ENCODE measurements at places on chromosomes 3 and 15.
A peak's percentile ranks its signal among the peaks of the same experiment; 100 is the strongest.

DNA sequence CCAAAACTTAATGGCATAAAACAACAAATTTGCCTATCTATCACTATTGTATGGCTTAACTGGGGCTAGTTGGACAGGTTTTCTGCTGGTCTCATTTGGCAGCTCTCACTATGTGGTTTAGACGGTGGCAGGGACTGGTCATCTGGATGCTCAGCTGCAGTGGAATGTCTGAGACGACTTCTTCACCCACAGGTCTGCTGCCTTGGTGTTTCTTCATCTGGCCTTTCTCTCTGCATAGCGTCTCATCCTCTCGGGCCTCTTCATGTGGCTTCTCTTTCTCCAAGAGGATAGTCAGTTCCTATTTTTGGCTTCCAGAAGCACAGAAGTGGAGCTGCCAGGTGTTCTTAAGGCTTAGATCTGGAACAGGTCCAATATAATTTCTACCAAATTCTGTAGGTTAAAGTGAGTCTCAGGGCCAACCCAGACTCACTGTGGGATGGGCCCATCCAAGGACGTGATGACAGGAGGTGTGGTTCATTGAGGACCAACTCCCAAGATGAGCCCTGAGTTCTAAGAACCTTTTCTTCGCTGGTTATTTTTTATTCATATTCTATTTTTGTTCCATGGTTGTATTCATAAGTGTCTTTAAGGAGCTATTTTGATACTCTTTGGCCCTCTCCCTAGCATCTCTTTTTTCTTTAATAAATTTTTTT, 18.6 kb downstream of the UBE2Q2 start:
- no peak for DNase-seq

- DNase-seq, result peak; percentile 5
Measured at GRCh38 chr3:9649791-9650521, 651 bp downstream of the MTMR14 start.

GRCh38 chr3:113532698-113533533, 561 bp downstream of the SIDT1 start:
- no peak for DNase-seq

DNA sequence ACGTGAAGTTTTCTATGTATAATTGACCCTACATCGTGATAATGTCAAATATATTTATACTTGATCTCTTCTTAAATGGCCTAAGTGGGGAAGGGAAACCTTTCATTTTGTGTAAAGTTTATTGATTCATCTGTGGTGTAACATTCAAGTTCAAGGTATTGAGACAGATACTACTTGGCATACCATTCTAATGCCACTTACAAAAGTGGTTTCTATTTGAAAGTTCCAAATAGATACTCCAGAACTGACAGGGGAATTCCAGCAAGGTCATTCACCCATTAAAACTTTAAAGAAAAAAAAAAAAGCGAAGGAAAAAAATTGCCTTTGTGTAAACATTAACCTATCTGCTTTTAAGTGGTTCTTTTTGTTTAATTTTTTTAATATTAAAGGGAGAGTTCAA, 45.3 kb upstream of the MAP3K13 start:
- no peak for DNase-seq
